ENCODE measurements at places on chromosomes 16 and 17.

DNA sequence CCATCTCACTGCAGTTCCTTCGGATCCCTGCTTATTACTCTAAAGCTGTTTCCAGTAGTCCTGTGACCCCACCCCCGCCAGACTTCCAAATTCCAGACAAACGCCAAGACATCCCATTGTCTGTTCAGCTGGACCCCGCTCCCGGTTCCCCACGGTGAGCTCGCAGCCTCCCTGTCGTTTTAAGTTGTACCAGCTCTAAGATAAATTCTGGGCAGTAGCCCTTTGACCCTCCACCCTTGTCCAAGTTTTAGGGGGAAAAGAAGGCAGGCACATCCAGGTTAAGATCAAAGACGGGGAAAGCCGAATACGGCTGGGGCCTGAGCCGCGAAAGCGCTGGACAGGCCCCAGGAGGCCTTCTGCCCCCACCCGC, 589 bp downstream of the ARL6IP1 start:
- DNase-seq, result no peak

GRCh38 chr16:17159617-17160016, 311.1 kb downstream of the XYLT1 start:
- DNase-seq, result no peak

DNA sequence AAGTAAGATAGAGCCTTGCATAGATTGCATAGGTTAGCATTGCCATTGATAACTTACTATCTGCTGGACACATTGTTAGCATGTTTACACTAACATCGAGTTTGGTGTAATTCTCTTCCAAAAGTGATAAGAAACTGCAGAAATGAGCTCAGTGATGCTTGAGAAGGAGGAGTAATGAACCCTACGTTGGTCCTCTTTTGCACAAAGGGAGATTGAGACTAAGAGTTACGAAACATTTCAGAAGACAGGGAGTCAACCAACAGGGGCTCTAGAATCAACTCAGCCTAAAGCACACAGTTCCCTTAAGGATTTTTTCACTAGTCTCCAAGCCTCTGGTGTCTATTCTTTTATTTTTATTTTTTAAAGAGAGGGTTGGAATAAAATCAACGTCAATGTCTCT, 6.8 kb downstream of the CCL7 start:
- no peak for DNase-seq

- DNase-seq, result no peak
Observed at GRCh38 chr17:70314506-70314905, 145.2 kb downstream of the KCNJ2 start.

DNA sequence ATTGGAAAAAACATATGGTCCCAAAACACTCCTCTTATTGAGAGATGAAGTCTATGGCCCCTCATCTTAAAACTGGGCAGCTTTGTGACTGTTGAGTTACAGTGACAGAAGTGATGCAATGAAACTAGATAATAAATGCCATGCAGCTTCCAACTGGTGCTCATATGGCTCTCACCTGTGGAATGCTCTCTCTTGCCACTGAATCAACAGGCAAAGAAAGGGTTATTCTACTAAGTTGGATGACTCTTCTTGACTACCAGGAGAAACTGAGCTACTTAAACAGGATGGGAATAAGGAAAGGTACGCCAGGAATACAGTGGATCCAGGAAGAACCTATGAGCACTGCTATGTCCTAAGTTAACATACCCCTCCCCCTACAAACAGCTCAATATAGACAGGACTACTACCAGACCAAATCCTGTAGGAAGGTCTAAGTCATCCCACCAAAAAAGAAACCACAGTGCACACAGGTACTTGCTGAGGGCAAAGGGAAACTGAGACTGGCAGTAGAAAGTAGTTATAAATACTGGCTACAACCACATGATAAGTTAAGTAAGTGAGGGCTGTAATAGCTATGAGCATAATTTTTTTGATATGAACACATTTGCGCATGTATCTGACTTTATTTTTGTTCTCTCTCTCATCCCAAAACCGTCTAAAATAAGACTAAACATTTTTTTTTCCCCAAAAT, 398.5 kb downstream of the ZFHX3 start:
- no peak for DNase-seq

GRCh38 chr17:40333781-40334448, 24.9 kb downstream of the RARA start:
- no peak for DNase-seq

DNA sequence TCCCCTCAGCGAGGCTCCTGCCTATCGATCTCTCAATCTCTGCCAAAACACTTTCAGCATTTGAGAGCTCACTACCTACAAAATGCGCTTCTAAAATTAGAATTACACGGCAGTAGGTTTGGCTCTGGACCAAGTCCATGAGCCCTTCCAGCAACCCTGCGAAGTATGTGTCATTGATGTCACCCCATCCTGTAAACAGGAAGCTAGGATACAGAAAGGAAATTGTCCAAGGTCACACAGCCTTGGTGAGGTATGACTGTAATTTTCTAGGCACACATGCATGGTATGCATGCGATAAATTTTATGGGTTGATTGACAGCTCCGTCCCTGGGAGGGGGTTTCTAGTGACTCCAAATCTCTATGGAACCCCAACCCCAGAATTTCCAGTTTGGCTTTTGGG, 330.3 kb upstream of the CDH5 start:
- DNase-seq, result no peak

GRCh38 chr16:2486645-2487516, 12.0 kb downstream of the TBC1D24 start:
- peak; percentile 85 for DNase-seq

DNA sequence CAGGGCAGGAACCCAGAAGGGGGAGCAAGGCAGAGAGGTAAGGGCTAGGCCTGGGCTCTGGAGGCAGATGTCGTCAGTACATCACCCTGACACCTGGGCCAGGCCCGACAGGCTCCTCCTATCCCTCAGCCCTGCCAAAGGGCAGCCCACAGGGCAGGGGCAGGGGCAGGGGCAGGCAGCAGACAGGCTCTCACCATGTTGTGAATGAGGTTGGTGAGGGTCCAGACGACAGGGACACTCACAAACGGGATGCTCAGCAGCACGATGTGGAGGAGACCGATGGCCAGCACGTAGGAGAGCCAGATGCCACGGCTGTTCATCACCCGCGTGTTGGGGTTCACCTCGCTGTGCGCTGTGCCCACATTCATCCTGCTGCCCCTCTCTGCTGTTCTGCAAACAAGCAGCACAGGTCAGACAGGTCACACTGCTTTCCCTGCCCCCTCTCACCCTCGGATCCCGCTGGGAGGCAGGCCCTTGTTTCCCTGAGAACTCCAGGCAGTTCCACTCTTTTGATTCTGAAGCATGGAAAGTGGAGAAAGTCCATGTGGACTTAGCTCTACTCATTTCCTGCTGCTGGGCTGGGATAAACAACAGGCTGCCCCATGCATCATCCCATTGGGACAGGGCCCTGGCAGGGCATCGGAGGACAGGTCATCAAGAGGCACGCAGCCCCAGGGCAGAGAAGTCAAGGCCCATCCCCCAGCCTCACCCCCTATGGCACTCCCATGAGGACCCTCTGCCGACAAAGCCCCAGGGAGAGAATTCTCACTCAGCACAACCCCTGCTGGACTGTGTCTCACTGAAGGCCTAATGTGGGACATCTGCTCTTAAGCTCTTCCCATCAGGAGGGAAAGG, 3.3 kb downstream of the ORMDL3 start:
- no peak for DNase-seq

- no peak for DNase-seq
Observed at GRCh38 chr17:16066125-16066524, 66.5 kb downstream of the TTC19 start.

- no peak for DNase-seq
Observed at GRCh38 chr17:50108556-50108955, 13.4 kb downstream of the PDK2 start.

DNA sequence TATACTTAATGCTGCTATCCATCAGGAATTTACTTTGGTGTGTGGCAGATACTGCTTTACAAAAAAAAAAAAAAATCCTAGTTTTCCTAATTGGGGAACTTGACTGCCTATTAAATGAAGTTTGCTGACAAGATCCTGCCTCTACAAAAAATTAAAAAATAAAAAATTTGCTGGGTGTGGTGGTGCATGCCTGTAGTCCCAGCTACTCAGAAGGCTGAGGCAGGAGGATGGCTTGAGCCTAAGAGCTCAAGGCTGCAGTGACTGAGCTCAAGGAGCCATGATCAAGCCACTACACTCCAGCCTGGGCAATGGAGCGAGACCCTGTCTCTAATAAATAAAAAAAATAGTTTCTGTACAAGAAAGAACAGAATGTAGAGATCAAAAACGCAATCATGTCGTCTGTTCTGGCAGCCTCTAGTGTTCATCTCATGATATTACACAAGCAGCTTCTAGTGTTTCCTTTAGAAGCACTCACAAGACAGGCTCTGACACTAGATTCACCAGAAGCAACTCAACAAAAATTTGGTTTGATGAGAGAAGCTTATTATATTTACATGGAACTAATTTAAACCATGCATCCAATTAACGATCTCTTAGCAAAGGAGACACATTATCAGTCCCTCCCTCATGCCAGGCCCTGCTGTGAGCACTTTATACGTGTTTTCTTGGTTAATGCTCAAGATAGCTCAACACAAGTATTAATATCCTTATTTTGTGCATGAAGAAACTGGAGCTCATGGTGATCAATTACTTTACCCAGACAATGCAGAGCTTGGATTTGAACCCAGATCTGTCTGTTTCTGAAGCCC, 6.8 kb upstream of the KRTAP17-1 start:
- DNase-seq, result peak; percentile 61

DNA sequence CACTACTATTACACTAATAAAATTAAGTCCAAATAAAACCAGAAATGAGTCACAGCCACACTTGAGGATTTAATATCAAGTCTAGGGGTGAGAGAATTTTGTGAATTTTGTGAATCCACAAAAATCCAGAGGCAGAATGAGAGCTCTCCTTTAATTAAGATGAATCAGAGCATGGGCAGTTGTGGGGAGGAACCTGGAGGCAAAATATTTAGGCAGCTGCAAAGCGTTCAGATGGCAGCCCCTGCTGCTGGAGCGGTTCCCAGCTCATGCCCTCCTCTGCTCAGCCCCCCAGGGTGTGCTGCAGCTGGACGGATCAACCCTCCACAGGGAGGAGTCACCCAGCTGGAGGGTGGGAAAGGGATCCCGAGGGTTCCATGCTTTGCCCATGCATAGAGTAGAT, 43.4 kb upstream of the IRX6 start:
- DNase-seq, result no peak

DNA sequence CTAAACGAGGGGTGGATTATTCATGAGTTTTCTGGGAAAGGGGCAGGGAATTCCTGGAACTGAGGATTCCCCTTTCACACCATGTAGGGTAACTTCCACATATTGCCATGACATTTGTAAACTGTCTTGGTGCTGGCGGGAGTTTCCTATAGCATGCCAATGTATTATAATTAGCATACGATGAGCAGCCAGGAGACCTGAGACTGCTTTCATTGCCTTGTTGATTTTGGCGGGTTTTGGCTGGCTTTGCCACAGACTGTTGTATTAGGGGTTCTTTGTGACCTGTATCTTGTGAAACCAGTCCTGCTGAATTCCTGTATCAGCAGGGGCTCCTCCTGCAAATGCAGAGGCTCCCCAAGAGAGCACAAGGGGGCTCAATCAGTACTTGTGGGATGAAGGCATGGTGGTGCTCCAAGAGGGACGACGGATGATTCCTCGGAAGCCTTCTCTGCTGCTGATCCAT, 104.4 kb upstream of the CACNG5 start:
- DNase-seq, result no peak

- peak; percentile 40 for DNase-seq
Observed at GRCh38 chr16:57299009-57299718, 14.7 kb upstream of the PLLP start.

DNA sequence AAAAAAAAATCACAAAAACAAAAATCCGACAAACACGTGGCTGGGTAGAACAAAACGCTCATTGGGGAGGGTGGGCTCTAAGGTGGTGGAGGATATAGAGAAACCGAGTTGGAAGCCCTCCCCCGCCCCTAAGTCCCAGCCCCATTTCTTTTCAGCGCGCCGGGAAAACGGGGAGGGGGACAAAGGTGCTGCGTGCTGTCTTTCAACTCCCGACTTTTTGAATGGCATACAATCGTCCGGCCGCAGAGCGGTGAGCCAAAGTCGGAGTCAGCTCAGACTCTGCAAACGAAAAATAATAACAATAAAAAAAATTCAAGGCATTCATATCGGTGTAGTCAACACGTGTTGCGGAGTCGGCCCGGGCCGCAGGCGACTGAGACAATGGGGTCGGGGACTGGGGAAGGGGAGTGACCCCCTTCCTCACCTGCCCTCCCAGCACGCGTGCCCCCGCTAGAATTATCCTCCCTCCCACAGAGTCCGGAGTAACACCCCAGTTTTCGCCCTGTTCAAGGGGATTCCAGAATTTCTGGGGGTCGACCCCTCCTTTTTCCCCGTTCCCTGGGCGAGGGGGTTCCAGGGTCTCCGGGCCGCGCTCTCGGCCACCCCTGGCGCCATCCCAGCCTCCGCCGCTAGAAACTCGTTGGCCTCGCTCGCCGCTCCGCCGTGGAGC, 1.7 kb upstream of the IGF2BP1 start:
- DNase-seq, result no peak

- no peak for DNase-seq
Observed at GRCh38 chr16:89598199-89598598, 15.2 kb upstream of the DPEP1 start.

- DNase-seq, result peak; percentile 81
Observed at GRCh38 chr16:28935924-28936783, 4.4 kb downstream of the CD19 start.

DNA sequence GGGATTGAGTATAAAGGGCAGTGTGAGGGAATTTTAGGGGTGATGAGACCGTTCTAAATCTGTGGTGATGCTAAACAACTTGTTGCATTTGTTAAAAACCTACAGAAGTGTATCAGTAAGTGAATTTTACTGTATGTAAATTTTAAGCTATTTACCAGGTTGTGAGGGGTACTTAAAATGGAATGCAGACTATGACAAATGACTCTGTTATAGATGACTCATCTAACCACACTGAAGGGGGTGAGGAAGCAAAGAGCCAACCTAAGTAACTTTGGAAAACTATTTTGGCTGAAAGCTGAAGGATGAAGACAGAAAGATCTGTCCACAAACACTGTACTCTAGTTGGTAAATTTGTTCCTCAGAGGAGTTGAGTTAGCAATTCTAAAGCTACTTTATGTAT, 5.3 kb upstream of the MKS1 start:
- DNase-seq, result no peak

- no peak for DNase-seq
Observed at GRCh38 chr17:10745231-10745630, 15.4 kb upstream of the TMEM220 start.

DNA sequence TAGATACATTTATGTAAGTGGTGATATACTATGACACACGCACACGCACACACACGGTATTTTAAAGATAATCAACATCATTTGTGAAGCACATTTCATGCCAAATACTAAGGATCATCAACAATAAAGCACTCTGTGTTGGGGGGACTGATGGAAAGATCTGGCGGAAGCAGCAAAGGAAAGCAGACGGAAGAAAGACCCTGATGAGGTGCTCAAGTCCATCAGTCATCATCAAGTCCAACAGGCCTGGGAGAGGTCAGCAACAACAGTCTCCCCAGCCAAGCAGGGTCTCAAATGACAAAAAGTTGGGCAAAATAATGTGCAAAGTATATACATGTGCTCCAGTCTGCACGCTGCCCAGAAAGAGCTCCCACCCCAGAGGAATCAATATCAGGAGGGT, 55.5 kb downstream of the HIC1 start:
- no peak for DNase-seq
